HFFc6 (cell line): ENCODE measurements at places on chromosomes 5 and 9.

- DNase-seq: no peak
Observed at GRCh38 chr9:2083479-2083878, 68.3 kb downstream of the SMARCA2 start.

DNA sequence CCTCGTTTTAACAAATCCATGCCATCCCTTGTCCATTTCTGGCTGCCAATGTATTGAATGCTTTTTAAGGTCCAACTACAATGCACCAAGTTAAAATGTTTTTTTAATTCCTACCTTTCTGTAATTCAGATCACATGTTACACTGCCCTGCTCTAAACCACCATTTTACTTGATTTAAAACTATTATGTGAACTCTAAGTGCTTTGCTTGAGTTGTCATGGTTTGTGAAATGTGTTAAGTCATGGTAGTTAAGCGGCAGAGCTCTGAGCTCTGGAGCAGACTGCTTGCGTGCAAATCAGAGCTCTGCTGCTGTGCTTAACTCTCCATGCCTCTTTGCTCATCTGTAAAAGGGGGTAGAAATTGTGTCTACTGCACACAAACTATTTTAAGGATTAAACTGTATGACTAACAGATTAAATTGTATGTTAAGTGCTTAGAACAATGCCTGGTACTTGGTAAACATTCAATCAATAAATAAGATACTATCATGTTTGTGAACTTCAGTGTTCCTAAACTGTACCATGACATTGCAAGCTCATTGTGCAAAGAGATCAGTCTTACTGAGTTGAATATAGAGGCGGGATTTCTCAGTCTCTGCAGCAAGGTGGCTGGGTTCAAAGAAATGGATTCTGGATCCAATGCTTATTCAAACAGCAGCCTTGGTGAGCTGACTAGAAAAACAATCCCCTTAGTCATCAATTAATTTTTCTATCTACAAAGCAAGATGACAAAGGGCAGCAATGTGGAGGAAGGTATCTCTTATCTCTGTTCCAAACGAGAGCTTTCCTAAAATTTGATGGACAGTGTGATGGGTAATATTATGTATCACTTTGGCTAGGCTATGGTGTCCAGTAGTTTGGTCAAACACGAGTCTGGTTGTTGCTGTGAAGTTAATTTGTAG is 16.1 kb upstream of the CMBL start:
- DNase-seq: no peak

- DNase-seq: peak; percentile 3
Observed at GRCh38 chr5:28766565-28767158, 1728.3 kb upstream of the CDH9 start.

DNA sequence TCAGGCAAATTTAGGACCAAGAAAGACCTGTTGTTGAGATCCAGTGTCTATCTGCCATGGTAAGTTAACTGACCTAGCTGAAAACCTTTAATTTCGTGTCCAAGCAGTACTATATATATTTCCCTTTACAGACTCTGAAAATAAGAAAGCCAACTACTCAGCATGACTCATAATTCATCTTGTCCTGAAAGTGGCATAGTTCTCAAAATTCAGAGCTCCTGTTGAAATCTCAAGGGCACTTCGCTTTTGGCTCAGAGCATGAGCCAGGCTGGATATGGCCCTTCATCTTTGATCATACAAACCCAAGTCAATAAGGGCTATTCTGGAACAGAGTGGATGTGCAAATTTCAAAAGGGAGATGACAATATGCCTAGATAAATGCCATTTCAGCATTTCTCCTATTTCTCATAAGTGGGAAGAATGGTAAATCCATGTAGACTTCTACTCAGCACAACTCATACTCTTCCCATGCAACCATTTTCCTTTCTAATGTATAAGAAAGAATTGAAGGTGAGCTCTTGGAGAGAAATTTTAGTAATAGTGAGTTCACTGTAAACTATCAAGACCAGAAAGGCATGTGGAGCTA is 567.9 kb upstream of the DAB2 start:
- DNase-seq: no peak

DNA sequence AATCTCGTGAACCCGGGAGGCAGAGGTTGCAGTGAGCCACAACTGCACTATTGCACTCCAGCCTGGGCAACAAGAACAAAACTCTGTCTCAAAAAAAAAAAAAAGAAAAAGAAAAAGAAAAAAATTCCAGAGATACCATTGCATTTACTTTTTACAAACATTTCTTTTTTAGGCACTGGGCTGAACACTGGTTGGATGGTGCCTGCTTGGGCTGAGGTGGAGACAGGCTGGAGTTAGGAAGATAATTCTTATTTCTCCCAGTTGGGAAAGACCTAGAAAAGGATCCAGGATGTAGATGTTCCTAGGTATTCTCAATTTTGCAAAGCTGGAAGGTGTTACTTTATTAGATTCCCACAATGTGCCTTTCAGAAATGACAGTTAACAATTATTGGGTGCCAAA is 49.9 kb upstream of the JMY start:
- DNase-seq: no peak

GRCh38 chr5:1414311-1415058 is 30.8 kb downstream of the SLC6A3 start:
- DNase-seq: no peak

DNA sequence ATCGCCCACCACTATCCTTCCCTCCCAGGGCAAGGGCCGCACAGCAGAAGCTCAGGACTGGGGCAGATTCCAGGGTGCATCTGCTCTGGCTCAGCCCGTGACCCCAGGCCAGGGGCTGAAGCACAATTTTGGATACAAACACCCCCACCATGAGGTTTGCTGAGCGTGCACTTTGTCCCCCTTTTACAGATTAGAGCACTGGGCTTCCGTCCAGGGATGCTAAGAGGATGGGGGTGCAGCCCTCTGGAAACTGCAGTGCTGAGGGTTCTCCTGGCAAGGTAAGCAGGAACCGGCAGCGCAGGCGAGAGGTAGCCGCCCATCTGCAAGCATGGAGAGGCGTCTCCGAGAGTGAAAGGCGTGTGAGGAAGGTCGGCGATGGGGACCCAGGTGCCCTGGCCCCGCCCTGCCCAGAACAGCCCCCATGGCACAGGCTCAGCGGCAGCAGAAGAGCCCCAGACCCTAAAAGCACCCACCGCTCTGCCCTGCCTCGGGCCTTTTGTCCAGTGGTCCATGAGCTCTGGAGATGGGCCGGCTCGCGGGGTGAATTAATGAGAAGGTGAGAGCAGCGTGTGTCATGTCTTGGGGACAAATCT is 54.5 kb upstream of the OLFM1 start:
- DNase-seq: no peak

DNA sequence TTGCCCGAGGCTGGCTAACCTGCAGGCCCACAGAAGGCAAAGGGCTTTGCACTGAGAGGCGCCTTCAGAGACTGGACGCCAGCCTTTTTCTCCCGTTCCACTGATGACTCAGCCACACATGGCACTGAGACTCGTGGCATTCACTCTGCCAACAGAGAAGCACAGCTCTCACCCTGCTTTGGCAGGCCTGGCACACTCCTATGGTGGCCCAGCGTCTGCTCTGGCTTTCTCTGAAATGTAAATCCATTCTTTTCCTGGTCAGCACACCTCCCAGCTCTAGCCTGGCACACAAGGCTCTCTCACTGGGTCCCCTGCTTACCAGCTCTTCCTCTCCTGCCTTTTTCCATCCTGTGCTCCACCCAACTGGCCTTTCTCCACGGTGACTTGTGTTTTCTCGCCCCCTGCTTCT is 5.9 kb upstream of the MELK start:
- no peak for DNase-seq

- DNase-seq: peak; percentile 73
Observed at GRCh38 chr5:59174248-59174844, 591.5 kb downstream of the RAB3C start.

DNA sequence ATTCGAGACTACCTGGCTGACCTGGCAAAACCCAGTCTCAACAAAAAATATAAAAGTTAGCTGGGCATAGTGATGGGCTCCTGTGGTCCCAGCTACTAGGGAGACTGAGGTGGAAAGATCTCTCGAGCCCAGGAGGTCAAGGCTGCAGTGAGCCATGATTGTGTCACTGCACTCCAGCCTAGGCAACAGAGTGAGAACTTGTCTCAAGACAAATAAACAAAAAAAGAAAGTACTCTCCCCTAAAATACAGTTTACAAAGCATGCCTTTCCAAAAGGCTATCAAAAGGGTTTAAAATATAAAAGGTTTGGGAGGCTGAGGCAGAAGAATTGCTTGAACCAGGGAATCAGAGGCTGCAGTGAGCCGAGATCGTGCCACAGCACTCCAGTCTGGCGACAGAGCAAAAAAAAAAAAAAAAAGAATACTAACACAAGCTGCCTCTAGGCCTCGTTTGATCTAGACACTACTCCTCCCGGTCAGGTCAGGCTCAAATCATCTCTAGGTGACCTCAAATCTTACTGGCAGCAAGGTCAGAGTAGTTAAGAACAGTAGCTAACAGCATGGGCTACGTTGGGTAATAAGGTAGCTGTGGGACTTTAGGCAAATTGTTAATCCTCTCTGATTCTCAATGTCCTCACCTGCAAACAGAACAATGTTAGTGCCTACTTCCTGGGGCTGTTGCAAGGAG is 9.3 kb downstream of the NAIF1 start:
- DNase-seq: no peak

GRCh38 chr5:180640861-180641565 is 8.4 kb downstream of the FLT4 start:
- DNase-seq: no peak
